ENCODE measurements at places on chromosomes 11 and 22.

- DNase-seq: no peak
Observed at GRCh38 chr22:27317096-27317495, 484.5 kb downstream of the MN1 start.

DNA sequence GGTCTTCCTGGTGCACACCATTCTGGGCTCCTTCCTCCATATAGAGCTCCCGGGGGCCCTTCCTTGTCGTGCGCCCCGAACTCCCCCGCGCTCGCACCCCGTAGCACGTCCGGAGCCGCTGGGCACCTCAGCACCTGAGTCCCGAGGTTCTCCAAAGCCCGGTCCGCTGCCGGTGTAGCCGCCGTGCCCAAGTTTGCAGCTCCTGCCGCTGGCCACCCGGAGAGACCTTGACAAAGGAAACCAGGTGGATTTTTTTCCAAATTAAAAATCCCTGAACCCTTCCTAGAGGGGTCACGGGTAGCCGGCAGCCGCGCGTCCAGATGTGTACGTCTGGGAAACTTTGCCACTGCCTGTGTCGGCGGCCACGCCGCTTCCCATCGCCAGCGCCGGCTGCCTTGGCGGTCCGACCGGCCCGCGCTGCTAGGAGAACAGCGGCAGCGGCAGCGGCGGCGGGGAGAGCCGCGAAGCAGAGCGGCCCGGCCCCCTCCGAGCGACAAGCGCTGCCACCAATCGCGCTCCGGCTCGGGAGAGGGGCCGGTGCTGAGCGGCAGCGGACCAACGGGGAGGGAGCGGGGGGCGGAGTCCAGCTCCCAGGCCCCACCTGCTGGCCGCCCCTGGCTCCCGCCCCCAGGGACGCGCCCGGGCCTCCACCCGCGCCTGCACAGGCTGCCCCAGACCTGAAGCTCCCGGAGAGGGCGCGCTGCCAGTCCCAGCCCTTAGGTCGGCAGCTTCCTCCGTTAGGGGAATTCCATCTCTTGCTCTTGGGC, at the start of gene GALNT18:
Gene GALNT18, minus strand, starts transcription at position 433 of the 767 bp plus-strand sequence.
- peak; percentile 98 for DNase-seq

DNA sequence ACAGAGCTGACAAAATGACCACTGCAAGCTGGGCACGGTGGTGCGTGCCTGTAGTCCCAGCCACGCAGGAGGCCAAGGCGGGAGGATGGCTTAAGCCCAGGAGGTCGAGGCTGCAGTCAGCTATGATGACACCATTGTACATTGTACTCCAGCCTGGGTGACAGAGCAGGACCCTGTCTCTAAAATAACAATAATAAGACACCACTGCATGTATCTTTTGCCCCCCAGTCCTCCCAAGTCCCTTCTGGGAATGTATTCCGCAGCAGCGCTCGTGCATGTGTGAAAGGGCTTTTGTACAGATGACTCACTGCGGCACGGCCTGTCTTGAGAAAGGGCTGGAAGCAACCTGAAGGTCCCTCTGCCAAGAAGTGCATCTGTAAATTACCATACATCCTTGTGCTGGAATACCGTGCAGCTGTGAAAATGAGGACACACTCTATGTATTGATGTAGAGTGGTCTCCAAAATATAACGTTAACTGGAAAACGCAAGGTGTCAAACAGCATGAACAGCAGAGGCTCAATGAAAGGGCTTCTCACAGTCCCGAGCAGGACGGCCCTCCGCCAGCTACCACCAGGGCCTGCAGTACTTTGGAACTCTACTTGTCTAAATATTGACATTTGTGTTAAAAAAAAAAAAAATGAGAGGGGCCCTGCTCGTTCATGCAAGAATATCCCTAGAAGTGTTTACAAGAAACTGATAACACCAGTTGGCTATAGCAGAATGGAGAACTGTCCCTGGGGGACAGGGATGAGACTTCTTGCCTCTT, 9.0 kb upstream of the CDC42EP2 start:
- no peak for DNase-seq

DNA sequence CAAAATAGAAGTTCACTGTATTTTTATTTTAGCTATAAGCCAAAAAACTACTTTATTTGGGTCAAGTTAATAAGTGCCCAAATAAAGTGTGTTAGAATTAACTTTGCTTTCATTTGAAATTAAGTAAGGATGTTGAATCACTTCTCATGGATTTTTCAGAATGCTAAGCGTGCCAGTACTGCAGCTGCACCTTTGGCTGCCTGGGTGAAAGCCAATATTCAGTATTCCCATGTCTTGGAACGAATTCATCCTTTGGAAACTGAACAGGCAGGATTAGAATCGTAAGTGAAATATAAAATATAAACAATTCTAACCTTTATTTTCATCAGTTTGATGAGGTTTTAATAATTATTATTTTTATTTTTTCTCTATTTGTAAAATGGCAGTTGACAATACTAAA, 113.6 kb downstream of the DYNC2H1 start:
- DNase-seq: no peak

DNA sequence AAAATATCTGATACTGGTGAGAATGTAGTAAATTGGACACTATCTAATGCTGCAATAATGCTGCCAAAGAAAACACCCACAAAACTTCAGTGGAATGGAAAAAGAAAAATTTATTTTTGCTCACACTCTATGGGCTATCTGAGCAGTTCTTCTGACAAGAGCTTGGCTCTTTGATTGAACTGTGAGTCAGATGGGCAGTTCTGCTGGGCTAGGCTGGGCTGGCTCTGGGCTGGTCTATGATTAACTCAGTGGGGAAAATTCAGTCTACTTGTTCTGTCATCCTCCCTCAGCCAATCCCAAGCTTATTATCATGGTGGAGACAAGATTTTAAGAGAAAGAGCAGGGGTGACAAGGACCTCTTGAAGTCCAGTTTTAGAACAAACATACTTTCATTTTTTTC, 1404.8 kb downstream of the LRRC4C start:
- DNase-seq: no peak

GRCh38 chr11:8531982-8532381, 62.0 kb downstream of the STK33 start:
- DNase-seq: no peak

- no peak for DNase-seq
Observed at GRCh38 chr11:70024036-70024772, 53.9 kb upstream of the ANO1 start.

DNA sequence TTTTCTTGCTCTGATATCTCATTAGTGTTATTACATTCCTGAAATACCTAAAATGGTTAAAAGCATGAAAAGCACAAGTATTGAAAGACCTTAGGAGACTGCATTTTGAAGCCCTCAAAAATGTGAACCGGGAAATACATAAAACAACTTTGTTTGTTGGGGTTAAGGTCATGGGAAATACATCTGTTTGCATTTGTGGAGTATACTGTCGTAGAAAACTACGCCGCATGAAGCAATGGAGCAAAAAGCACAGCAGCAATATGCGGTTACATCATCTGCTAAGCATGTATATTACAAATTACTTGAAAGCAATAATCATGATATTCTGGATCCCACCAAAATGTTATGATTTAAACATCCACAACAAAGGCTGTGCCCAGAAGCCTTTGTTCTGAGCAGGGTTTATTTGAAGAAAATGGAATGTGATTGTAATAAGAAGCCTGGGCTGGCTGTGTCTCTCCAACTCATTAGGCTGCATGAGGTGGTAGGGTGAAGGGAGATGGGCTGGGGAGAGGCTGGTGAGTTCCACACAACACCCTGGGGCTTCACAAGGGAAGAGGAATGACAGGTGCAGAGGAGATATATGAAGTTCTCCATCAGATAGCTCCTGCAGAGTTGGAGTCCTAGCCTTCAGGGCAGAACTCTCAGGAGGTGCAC, 64.7 kb upstream of the LIN7C start:
- DNase-seq: no peak

DNA sequence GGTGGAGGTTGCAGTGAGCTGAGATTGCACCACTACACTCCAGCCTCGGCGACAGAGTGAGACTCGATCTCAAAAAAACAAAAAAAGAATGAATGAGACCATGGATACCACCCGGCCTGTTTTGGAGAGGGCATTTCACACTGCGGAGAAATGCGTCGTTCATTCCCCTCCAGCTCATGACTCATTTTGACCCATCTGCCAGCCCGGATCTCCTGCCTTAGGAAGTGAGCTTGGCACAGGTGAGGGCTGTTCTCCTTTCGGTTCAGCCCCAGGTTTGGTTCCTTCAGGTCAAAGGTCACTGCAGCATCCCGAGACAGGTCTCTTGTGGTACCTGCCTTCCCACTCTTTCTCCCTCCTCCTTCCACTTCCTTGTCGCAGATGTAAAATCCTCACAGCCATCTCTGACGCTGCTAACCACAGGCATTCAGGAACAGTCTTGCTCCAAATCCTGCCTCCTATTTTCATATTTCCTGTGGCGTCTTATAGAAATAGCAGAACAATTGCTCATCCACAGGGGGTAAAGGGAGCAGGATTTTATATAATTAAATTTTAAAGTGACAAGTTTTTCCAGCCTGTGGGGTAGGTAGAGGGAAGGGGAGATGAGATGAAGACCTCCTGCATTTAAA, 517.9 kb downstream of the NTM start:
- no peak for DNase-seq

- no peak for DNase-seq
Observed at GRCh38 chr11:41612415-41612814, 153.0 kb upstream of the LRRC4C start.

DNA sequence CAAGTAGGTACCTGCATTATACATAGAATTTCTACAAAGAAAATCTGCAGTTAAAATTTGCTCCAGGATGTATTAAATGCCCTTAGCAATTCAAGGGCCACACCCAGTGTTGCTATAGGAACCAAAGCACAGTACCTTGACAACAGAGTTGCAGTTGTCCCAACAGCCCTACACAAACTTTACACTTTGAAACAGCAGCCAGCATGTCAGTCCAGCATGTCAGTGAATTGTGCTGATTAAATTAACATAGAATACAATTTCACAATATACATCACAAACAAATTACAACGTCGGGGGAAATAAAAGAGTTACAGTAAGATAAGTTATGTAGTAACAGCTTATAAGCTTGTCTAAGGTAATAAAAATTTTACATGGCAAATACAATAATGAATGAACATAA, 389.2 kb downstream of the SOX6 start:
- no peak for DNase-seq

- DNase-seq: no peak
Observed at GRCh38 chr11:33320016-33320813, 63.0 kb downstream of the HIPK3 start.

GRCh38 chr11:73095613-73096012, 46.5 kb downstream of the FCHSD2 start:
- no peak for DNase-seq

DNA sequence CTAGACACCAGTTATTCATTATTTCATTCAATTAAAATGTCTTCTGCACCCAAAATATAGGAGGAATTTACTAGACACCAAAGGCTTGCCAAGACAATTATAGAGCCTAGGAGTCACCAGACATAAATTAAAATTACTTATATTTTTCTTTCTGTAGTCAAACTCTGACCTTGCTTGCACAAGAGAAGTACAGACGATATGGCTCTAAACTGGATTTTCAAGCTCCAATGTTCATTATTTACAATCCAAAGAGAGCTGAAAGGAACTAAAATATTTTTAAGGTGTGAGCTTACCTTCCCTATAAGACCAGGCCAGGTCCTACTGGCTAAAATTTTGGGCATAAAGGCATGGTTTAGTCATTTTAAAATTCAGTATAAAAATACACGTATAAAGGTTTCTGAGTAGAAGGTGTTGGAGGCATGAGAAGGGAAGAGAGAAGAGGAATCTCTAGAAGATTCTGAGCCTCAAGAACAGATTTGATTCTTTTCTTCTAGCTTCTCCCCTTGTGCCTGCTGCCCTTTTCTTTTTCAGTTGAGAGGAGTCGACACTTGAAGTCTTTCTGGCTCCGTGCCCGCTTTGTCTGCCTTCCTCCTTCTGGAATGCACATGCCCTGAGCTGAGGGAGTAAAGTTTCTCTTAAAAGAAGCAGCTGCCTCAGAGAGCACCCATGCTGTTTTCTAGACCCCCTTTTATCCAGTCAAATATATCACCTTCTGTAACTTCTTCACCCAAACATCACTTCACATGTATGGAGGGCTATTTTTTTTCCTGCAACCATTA, 13.5 kb downstream of the C11orf97 start:
- DNase-seq: no peak

- DNase-seq: no peak
Observed at GRCh38 chr11:6196396-6196795, 2.6 kb upstream of the OR52W1 start.

- no peak for DNase-seq
Observed at GRCh38 chr11:117199916-117200812, 994 bp downstream of the TAGLN start.

- no peak for DNase-seq
Observed at GRCh38 chr22:36197065-36197440, 4.6 kb downstream of the APOL4 start.

GRCh38 chr11:31050061-31050765, 319.3 kb downstream of the DCDC1 start:
- DNase-seq: no peak

DNA sequence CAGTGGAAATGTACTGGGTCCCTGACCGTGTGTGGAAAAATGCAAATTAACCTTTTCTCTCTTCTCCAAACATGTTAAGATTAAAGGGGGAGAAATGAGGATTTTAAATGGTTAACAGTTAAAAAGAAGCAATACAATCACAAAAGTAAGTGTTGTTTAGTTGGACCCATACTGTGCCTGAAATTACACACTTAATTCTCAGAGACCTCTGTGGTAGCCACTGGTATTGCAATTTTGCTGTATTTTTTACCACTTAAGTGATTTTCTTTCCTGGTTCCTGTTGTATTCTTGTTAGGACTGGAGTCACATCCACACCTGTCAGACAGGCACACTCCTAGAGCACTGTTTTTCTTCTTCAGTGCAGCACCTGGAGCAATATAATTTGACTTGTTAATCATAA, 179.6 kb upstream of the PDGFD start:
- DNase-seq: no peak

GRCh38 chr22:40709752-40710413, 30.6 kb downstream of the MCHR1 start:
- DNase-seq: no peak

GRCh38 chr11:61489833-61490721, 18.5 kb upstream of the LRRC10B start:
- no peak for DNase-seq

DNA sequence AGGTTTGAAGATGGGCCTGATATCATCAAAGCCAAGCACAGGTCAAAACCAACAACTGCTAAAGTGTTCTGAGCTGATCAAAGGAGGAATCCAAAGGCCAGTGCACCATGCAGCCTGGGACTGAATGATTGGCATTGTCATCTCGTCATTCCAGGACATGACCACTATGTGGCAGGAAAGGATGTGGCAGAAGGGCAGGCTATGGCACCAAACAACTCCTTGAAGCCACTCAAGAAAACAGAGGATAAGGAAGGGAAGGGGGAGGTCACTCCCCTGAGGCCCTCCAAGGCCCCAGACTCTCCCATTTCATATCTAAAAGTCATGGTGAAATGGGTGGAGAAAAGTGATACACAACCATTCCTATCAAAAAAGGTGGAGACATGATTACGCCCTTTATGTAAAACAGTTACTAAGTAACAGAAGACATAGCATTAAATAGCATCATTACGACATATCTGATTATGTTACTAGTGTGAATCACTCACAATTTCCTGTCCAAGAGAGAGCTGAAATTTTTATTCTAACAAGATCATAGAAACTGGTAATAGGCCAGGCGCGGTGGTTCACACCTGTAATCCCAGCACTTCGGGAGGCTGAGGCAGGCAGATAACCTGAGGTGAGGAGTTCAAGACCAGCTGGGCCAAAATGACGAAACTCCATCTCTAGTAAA, 49.3 kb downstream of the AHNAK start:
- DNase-seq: no peak

Measured in GM12891 (cell line).